Urinary bladder (tissue), 4 donors: ENCODE measurements at places on chromosomes 3 and 15. TPM values are rescaled to one million over a fixed set of nuclear protein-coding genes. Genes with fewer than 3 reads are reported as not detected.

GRCh38 chr3:186930143-186930640 lies at the start of gene ST6GAL1:
Gene ST6GAL1, plus strand, starts transcription at chr3:186930526. Its CDS starts 112,178 bp downstream, at chr3:187042704.
- DNase-seq, result no peak

DNA sequence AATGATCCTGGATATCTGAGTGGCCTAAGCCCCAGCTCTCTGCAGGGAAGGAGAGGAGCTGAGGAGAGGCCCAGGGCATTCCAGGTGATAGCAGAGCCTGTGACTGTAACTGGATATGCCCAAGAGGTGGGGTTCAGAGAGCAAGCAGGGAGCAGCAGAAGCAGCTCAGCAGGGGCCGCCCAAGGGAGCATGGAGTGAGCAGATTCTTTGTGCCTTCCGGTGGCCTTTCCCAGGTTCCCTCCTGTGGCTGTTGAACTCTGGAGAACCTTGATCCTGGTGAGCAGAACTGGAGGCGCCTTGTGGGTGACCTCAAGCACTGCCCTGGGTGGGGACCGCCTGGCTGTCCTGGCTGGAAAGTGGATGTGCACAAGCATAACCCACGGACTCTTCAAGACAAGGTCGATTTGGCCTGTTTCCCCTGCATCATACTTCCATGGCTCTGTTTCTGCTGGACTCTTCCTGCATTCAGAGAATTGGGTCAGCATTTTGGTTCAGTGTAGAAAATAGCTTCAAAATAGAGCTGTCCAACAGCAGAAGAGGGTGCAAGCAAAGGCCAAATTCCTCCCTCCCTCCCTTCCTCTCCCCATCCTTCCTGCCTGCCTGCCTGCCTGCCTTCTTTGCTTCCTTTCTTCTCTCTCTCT lies 76.1 kb downstream of the ARNT2 start:
- no peak for DNase-seq

GRCh38 chr3:115704661-115705338 lies 81.5 kb downstream of the GAP43 start:
- DNase-seq, result no peak

- no peak for DNase-seq
These were observed 121.6 kb upstream of the AADACL2 start for GRCh38 chr3:151612115-151612514.

Gene SPINT1
- total RNA-seq, result 31.4 TPM

DNA sequence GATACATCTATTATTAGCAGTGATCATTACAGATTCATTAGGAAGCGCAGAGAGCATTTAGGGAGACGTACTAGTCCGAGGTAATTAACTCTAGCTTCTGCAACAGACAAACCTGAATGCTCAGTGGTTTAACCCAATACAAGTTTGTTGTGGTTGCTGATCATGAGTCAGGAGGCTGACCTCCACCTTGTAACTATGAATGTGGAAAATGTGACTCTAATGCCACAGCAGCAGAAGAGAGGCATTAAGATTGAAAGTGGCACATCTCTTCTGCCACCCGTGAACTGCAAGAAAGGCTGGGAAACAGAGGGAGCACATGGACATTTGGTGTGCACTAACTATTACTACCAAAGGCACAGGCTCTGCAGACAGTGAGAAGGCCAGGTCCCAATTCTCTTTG lies 71.2 kb upstream of the C3orf80 start:
- DNase-seq, result no peak

GRCh38 chr3:55818485-55818884 lies 331.4 kb upstream of the WNT5A start:
- DNase-seq, result no peak

Gene TRAK1
- total RNA-seq, result 66.0 TPM

DNA sequence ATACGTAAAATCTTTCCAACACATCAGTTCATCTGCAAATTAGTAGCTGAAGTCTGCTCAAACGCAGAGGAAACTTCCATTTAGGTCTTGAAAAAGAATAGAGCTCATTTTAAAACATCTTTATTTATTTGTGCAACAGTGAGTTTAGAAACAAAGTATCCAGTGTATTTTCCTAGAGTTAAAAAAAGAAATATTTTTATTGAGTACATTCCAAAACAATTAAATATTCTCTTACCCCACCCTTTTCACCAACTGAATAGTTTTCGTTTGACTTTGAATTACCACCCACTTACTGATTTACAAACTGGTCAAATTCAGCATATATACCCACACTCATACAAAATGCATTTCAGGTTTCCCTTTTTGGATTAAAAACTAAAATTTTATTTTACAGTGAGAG lies 104.7 kb downstream of the ZBTB20 start:
- DNase-seq, result no peak

Gene GOLGA6B
- 0.26 TPM for total RNA-seq

DNA sequence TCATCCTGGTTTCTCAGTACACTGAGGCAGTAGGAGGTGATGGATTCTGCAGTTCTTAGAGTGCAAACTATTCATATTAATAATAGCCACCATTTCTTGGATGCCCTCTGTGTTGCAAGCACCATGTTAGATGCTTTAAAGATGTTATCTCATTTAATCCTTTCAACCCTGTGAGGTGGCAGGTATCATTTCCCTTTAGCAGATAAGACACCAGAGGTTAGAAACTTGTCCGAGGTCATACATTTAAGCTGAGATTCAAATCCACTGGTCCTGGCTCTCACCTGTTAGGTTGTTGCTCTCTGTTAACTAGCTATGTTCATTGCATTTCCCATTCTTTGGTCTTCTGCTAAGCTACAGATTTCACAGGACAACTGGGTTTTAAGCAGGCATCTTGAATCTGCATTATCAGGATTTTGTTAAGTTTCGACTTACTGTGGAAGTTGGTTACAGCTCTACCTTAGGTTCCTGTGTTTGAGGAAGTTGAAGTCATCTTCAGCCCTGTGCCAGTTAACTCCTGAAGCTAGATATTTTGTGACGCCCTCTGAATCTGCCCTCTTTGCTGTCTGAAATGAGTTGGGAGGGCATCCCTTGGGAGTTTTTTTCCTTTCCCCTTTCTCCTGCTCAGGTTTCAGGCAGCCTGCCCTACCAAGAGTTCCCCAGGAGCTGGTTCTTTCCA lies 6.4 kb downstream of the PDE8A start:
- no peak for DNase-seq

GRCh38 chr3:55658270-55658669 lies 171.2 kb upstream of the WNT5A start:
- DNase-seq, result no peak

- no peak for DNase-seq
These were observed 64.3 kb upstream of the LEKR1 start for GRCh38 chr3:156761713-156762451.

- DNase-seq, result no peak
These were observed 82.2 kb downstream of the ITPR1 start for GRCh38 chr3:4575381-4575780.

GRCh38 chr3:197458179-197458707 lies 97.5 kb downstream of the BDH1 start:
- DNase-seq, result no peak

Gene CCR2
- 3.3 TPM for total RNA-seq

DNA sequence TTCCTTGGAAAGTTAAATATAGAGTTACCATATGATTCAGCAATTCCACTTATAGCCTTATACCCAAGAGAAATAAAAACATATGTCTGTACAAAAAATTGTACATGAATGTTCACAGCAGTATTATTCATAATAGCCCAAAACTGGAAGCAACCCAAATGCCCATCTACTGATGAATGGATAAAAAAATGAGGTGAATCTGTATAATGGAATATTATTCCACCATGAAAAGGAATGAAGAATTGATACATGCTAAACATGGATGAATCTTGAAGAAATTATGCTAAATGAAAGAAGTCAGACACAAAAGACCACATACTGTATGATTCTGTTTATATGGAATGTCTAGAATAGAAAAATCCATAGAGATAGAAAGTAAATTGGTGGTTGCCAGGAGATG lies 61.4 kb downstream of the TTC23 start:
- DNase-seq, result no peak

DNA sequence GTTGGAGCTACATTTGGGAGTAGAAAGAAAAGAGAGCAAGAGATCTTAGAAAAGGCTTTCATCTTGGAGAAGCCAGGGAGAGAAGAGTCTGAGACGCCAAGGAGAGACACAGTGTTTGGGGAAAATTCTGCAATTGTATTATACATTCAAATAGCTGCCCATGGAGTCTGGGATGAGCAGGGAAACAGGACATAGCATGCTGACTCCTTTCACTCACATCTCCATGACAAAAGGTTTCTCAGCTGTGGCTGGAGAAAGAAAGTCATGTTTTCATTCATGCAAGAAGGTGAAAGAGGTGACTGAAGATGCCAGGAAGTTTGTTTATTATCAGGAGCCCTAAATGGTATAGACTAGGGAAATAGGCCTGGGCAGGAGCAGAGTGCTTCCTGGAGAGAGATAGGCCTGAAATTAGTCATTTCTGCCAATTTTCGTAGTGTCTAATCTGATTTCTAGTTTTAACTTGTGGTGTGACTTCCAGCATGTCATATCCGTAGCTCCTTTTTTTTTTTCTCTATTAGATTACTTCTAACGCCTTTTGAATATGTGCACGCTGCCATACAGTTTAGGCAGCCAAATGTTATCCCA lies 34.1 kb downstream of the ACP3 start:
- DNase-seq, result no peak

Gene CCR3
- not detected for total RNA-seq

Gene GOLGA8A
- 43.9 TPM for total RNA-seq

Gene TRMT10C
- total RNA-seq, result 32.5 TPM

DNA sequence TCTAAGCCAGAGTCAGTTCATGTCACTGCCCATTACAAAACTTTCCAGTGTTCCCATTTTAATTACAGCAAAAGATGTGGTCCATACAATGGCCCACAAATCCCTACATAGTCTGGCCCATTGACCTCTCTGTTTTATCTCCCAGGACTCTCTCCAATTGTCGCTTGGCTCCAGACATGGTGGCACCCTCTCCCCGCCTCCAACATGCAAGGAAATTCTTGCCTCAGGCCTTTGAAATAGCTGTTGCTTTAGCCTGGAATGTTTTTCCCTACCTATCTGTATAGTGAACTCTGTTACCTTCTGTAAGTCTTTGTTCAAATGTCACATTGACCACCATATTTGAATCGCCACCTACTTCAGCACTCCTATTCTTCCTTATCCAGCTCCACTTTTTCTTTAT lies 377.3 kb upstream of the MCTP2 start:
- DNase-seq, result no peak

GRCh38 chr3:159340877-159341500 lies 539.1 kb downstream of the MFSD1 start:
- no peak for DNase-seq

Gene ATP2C1
- total RNA-seq, result 94.4 TPM

Gene MST1R
- 1.7 TPM for total RNA-seq

GRCh38 chr15:92652576-92652966 lies 3.0 kb downstream of the FAM174B start:
- DNase-seq, result no peak

- DNase-seq, result no peak
These were observed 441.6 kb upstream of the NAALADL2 start for GRCh38 chr3:174417573-174417972.

Gene SI
- total RNA-seq, result not detected

Gene CELF6
- 1.5 TPM for total RNA-seq
